CD4-positive, alpha-beta T cell treated with Interleukin-17A for 4 hours (primary cell): ENCODE measurements at places on chromosomes 2 and 18.

DNA sequence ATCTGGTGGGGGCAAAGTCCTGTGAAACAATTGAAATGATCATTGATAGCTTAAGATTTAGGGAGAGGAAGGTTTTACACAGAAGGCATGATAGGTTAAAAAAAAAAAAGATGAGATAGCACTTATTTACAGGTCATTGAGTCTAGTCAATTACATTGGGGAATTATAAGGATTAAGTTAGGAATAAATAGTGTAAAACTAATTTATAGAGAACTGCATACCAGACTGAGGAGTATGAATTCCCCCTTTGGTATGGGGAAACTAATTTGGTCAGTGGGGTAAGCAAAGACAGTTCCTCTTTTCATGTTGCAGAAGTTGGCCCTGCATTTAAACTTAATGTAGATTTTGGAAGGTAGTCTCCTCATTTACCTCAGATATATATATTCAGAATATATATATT lies 10.8 kb downstream of the GLS start:
- no peak for DNase-seq

- DNase-seq, result no peak
Observed at GRCh38 chr2:225288986-225289385, 110.5 kb upstream of the NYAP2 start.

DNA sequence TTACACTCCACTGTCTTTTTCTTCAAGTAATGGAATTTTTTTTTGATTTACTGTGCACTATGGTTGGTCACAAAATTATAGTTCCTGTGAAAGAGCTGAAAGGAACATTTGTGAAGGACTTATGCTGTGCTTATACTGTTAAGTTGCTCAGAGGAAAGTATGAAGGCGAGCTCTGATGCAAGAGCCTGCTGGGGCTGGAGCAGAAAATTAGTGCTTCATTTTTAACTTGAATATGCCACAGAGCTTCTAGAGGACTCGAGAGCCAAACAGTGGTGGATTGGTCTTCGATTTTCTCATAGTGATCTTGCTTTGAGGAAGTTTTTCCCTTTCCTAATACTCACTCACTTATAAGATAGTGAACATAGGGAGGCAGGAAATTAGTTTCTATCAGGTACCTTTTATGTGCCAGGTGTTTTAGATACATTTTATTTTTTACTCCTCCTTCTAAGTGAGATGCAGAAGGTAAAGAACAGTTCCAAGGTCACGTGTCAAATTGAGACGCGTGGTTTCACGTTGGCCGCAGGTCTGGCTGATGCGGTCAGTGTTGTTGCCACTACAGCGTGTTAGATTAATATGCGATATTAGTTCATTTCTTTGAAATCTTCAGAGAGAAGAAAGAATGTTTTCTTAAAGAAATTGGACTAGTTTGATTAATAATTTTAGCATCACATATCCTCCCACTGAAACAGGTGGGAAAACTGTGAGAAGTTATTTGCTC lies 20.2 kb downstream of the GATA6 start:
- DNase-seq, result no peak

DNA sequence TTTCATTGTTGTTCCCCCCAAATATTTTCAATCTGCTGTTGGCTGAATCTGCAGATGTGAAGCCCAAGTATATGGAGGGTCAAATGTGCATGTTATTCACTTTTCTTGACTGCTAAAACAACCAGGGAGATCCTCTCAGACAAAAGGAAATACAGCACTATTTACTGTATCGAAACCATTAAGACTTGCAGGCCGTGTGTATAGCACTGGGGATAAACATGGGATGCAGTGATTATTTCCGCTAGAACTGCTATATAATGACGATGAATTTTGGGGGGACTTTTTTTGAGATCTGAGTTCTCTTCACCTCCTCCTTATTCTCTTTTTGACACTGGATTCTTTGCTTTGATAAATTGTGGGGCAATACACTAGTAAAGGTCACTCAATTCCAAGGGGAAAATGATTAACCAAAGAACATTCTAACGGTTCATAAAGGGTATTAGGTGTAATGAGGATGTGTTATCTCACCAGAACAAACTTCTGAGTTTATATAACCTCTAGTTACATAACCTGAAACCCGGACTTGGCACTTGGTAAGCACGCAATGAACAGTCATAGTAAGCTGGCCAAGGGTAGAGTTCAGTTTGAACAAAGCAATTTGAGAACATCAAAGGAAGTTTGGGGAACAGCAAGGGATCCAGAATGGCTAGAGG lies 3.5 kb upstream of the UGT1A1 start:
- DNase-seq, result no peak

DNA sequence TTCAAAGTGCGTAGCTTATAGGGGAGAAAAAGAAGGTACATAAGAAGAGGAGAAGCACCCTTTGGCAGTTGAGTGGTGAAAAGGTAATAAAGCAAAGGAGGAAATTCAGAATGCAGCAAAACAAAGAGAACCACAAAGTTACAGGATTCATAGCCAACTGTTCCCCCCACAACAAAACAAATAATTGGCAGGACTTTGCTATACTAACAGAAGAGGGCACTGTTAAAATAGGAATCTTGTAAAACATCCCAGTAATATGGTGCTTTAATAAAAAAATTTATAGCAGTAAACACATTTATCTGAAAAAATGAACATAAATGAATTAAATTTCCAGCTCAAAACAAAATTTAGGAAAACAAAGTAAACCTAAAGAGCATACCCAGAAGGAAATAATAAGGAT lies 42.3 kb downstream of the R3HDM1 start:
- DNase-seq, result no peak

DNA sequence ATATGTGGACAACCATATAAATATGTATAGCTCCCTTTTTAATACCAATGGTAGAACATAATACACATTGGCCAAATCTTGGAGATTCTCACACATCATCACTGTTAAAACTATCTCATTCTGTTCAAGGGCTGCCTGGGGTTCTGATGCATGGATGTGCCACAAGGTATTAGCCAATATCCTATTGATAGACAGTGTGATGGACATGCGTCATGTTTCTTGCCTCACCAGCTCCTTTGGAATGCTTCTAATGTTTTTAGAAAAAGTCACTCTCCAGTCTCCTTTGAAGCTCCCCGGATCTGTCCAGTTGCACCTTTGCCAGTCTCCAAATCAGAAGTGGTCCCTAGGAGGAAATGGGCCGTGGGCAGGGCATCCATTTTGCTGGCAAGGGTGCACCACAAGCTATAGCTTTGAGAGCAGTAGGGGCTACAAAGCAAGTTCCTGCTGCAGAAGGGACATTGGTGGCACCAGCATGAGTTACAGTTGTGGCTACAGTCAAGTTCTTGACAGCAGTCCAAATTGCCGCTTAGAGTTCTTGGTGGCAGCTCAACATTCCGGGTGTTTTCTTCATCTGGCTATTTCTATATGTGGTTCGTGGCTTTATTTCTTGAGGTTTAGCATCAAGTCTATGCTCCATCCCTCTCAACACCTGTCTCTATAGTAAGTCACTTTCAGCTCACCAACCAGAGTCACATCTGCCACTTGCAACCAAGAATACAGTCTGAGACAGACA lies 25.1 kb upstream of the ATRAID start:
- DNase-seq, result no peak

DNA sequence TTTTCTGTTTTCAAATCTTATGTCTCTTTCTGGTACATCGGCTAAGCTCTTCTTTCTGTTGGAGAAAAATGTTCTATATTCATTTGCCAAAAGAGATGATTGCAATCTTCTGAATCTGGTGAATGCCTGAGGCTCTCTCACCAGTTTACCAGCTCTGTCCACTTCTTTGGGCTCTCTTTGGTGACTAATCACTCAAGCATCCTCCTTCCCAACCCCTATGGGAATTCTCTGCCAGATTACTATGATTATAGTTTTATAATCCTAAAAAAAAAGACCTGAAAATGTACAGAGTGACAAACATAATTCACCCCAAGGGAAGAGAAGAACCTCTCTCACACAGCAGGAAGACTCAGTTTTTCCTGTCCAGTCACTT lies 187.3 kb downstream of the CAMKMT start:
- DNase-seq, result no peak

DNA sequence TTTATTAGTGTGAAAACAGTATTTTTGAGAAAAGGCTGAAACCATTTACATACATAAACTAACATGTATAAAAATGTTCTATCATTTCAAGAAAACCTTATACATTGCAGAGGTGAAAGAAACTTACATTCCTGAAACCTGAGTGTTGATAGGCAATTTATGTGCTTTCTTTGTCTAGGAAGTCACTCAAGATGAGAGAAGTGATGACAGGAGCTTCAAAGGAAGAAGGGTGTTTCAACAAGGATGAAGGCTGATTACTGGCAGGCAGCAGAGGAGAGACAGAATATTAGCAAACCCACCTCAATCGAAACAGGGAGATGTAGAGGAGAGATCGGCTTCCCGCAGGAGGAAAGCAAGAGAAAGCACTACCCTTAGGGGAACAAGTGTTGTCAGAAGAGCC lies 124.9 kb downstream of the PRELID3A start:
- no peak for DNase-seq

- DNase-seq, result no peak
Observed at GRCh38 chr2:51120754-51121280, 88.9 kb upstream of the NRXN1 start.

- DNase-seq, result peak; percentile 41
Observed at GRCh38 chr2:11757101-11757500, 10.7 kb downstream of the LPIN1 start.

GRCh38 chr18:57212678-57213077 lies 65.8 kb downstream of the BOD1L2 start:
- no peak for DNase-seq

DNA sequence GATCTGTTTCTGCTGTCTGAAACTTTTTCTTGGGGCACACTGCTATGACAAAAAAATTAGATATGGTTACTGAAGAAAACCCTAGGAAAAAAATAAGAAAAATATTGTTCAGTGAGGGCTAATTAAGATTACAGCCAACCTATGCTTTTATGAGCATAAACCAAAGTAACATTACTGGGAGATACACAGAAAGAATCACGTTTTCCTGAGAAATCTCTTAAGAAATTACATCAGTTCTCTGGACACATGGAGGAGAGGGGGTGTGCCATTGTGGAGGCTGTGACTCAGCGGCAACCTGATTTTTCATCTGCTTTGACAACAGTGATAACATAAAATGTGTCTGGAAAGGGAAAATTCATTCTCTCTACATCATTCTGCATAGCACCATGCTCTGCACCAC lies 13.4 kb upstream of the NMI start:
- DNase-seq, result no peak

- DNase-seq, result no peak
Observed at GRCh38 chr2:58109481-58109880, 62.9 kb downstream of the VRK2 start.

DNA sequence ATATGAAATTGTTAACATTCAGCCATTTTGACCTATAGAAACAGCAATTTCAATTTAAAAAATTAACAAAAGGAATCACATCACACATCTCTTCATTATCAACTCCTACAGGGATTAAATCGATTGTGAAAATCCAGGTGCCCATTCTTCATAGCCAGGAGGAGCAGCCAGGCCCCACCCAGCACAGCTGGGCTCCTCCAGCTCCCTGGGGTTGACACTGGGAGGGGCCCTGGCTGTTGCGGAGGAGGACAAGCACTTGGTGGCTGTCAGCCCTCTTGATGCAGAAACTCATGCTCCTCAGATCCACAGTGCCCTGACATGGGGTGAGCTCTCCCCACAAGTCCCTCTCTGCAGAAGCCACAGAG lies 99.8 kb downstream of the FAM210A start:
- DNase-seq, result peak; percentile 1

DNA sequence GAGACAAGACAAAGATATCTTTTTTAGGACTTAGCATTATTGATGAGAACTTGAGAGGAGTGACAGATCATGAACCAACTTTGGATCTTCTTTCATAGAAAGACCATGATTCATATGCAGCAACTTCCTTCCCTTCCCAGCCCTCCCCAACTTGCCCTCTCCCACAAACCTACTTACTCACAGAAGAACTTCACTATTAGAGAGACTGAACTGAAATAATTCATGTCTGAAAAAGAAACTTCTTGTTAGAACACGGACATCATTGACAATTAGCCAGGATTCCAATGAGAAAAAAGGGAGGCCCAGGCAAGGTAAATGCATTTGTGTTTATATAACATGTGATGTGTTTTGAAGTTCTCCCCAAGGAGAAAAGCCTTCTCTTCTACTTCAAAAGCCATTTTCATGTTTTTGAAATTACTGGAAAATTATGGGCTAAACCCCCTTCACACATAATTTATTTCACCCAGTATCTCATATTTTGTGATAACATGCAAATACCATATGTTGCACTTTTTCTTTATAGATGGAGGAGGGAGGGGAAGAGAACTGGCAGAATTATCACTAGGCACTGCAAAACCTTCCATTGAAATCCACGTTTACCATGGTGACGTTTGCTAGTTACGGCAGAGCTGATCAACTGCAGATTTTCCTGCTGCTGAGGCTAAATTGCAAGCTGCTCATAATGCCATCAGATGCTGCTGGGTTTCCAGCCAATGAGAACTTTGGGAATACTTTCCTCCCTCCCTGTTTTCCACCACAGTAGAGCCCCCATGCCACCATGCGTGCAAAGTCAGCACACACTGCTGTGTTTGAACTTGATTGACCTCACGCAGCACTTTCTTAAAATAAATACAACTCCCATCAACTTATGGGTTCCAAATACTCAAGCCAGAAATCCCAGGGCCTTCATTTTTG lies 294.7 kb downstream of the MEIS1 start:
- no peak for DNase-seq

GRCh38 chr2:148907085-148907785 lies 32.2 kb downstream of the KIF5C start:
- no peak for DNase-seq

GRCh38 chr2:117980783-117981676 lies 32.8 kb downstream of the CCDC93 start:
- DNase-seq, result no peak

DNA sequence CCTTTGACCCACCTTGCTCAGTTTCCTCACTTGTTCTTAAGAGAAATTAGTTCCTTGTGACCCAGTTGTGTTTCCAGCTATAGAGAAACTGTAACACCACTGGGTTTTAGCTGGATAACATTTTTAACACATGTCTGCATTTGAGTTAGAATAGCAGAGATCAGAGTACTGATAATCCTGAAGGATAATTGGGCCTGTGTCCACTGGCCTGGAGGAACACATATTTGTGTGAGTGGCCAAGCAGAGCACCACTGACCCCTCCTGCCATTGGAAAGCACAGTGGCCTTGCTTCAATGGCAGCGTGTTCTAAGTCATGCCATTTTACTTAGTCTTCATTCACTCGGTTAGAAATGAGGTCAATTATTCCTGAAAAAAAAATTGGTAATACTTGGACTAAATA lies 42.6 kb downstream of the PKP4 start:
- no peak for DNase-seq

GRCh38 chr2:140502951-140503630 lies 1627.7 kb downstream of the LRP1B start:
- no peak for DNase-seq

DNA sequence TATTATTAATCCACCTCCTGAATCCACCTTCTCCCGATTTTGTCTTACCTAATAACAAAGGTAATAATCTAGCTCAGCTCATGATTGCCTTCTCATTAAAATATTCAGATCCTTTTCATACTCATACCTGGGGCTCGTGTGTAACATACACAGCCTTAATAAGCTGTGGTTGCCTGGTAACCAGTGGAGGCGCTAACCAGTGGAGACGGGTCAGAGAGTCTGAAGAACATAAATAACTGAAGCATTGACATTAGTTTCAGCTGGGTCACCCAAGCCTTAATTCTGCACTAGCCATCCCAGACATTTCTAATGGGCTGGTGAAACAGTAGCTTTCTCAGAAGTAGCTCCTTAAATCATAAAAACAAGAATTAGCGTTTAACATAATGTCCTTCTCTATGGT lies 14.8 kb upstream of the DTNA start:
- no peak for DNase-seq
